ENCODE measurements at places on chromosomes 7 and 10.

DNA sequence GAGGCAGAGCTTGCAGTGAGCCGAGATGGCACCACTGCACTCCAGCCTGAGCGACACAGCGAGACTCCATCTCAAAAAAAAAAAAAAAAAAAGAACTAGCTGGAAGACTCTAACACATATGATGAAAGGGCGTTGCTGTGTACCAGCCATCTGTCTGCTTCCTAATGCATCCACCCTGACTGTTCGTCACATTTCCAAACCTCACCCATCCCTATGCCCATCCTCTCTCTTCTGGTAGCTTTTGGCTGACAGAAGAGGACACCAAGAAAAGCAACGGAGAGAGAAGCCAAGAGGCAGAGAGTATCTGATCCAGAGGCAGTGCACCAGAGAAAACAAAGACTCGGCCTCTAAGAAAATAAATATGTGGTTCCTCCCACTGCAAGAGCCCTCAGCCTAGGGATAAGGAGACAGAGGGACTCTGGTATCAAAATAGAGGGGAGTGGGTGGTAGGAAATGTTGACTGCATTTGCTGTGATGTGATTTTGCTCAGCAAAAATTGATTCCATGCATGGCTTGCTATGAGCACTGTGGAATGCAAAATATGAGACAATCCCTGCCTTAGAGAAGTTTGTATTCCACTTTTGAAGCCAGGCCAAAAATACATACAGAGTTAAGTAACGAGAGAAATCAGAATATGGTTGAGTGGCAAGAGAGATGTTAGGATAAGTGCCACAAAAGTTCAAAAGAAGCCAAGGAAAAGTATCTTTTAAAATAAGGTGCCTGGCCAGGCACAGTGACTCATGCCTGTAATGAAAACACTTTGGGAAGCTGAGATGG is 100.8 kb upstream of the STK17A start:
- H3K36me3 ChIP-seq, result no peaks in the 10 kb centered on the region
- H3K4me3 ChIP-seq, result no peak overlapping the region
- no peaks in the 10 kb centered on the region for H3K4me1 ChIP-seq
- no peaks in the 10 kb centered on the region for H3K27me3 ChIP-seq
- no peak for DNase-seq

DNA sequence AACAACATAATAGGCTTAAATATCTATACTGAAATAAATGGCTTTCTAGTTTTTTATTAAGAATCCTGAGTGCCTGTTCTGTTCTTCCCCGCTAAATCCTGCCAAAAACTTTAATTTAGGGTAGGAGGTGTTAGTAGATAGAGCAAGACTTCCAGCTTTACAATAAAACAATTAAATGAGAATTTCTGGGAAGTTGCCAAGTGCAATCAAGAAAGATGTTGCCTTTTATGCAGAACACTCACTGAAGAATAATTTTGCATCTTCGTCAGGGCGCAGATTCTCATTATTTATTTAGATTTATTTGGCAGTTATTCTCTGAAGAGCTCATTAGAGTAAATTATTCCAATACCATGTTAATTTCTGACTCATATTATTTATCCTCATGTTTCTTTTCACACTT is 103.2 kb upstream of the GPR141 start:
- DNase-seq, result no peak
- no peaks in the 10 kb centered on the region for H3K27me3 ChIP-seq
- H3K36me3 ChIP-seq, result no peaks in the 10 kb centered on the region
- no peaks in the 10 kb centered on the region for H3K4me1 ChIP-seq

- DNase-seq, result no peak
- H3K27me3 ChIP-seq, result no peaks in the 10 kb centered on the region
- H3K4me3 ChIP-seq, result no peak overlapping the region
- H3K27ac ChIP-seq, result no peak overlapping the region
Measured at GRCh38 chr10:59682986-59683937, 26.4 kb downstream of the SLC16A9 start.

DNA sequence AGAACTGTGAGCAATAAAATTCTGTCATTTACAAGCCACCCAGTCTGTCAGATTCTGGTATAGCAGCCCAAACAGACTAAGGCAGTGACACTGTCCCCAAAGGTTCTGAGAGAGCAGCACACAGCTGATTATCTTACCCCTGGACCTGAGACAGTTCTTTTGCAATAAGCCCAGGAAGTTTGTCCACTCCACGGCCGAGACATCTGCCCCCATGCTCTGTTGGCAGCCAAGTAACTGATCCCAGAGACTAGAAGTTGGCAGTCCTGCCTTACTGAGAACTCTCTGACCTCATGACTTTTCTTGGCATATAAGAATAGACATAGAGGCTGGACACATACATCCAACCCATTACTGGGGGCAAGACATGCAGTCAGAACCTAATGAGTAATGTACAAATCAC is 243.0 kb upstream of the GRB10 start:
- no peak overlapping the region for H3K27ac ChIP-seq
- H3K4me3 ChIP-seq, result no peak overlapping the region
- DNase-seq, result no peak
- no peaks in the 10 kb centered on the region for H3K4me1 ChIP-seq

GRCh38 chr10:104251443-104251842 is 3.2 kb upstream of the GSTO1 start:
- no peak overlapping the region for H3K27ac ChIP-seq
- peaks cover 8% of the 10 kb centered on the region for H3K4me1 ChIP-seq
- no peak for DNase-seq
- H3K4me3 ChIP-seq, result no peak overlapping the region

- DNase-seq, result no peak
- no peaks in the 10 kb centered on the region for H3K27me3 ChIP-seq
- no peak overlapping the region for H3K4me3 ChIP-seq
- peaks cover 9% of the 10 kb centered on the region for H3K4me1 ChIP-seq
- H3K36me3 ChIP-seq, result peaks cover 63% of the 10 kb centered on the region
- no peak overlapping the region for H3K27ac ChIP-seq
Measured at GRCh38 chr7:23520582-23520981, 11.2 kb downstream of the TRA2A start.

All from effector memory CD4-positive, alpha-beta T cell (primary cell).